CD14-positive monocyte (primary cell): ENCODE measurements at places on chromosomes 11 and 22.

DNA sequence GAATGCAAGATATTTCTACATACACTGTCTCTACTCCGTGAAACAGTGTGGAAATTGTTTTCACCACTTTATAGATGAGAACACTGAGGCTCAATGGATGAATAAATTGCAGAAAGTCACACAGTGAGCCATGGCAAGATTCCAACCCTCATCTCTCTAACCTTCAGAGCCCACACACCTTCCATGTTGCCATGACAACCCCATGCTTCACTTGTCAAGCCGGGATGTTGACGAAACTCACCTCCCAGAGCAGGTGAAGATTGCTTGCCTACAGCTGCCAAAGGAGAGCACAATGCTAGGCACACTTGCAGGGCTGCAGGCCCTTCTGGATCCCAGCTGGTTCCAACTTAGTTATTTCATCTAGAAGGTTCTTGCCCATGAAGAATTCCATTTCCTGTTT, 71.4 kb upstream of the SEZ6L start:
- H3K27ac ChIP-seq: no peak overlapping the region
- H3K27me3 ChIP-seq: no peaks in the 10 kb centered on the region
- H3K36me3 ChIP-seq: no peaks in the 10 kb centered on the region
- H3K4me3 ChIP-seq: no peak overlapping the region
- no peak for DNase-seq

- no peak overlapping the region for H3K4me3 ChIP-seq
- no peaks in the 10 kb centered on the region for H3K4me1 ChIP-seq
- H3K27me3 ChIP-seq: no peaks in the 10 kb centered on the region
- no peak for DNase-seq
- no peaks in the 10 kb centered on the region for H3K36me3 ChIP-seq
- no peak overlapping the region for H3K27ac ChIP-seq
These were observed 136.3 kb downstream of the ARHGAP42 start for GRCh38 chr11:100823360-100823759.

- H3K4me3 ChIP-seq: no peak overlapping the region
- no peaks in the 10 kb centered on the region for H3K36me3 ChIP-seq
- no peak overlapping the region for H3K27ac ChIP-seq
- no peaks in the 10 kb centered on the region for H3K27me3 ChIP-seq
- DNase-seq: no peak
- H3K4me1 ChIP-seq: peaks cover 11% of the 10 kb centered on the region
These were observed 53.8 kb upstream of the PRR5 start for GRCh38 chr22:44648085-44648820.

- no peaks in the 10 kb centered on the region for H3K4me1 ChIP-seq
- no peaks in the 10 kb centered on the region for H3K27me3 ChIP-seq
- no peak for DNase-seq
- H3K4me3 ChIP-seq: no peak overlapping the region
These were observed 5.9 kb upstream of the MMP3 start for GRCh38 chr11:102849311-102849710.

DNA sequence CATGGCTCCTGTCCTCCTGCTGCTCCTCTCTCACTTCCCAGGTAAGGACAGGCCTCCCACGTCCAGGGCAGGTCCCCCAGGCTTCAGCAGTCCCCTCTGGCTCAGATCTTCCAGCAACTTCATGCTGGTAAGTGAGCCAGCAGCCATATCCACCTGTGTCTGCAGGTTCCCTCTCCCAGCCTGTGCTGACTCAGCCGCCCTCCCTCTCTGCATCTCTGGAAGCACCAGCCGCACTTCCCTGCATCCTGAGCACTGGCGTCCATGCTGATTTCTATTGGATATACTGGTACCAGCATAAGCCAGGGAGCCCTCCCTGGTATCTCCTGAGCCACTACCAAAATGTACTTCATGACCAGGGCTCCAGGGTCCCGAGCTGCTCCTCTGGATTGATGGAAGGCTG, 19.0 kb downstream of the RFPL3 start:
- no peak overlapping the region for H3K4me3 ChIP-seq
- H3K27ac ChIP-seq: no peak overlapping the region
- H3K4me1 ChIP-seq: no peaks in the 10 kb centered on the region
- H3K27me3 ChIP-seq: no peaks in the 10 kb centered on the region

DNA sequence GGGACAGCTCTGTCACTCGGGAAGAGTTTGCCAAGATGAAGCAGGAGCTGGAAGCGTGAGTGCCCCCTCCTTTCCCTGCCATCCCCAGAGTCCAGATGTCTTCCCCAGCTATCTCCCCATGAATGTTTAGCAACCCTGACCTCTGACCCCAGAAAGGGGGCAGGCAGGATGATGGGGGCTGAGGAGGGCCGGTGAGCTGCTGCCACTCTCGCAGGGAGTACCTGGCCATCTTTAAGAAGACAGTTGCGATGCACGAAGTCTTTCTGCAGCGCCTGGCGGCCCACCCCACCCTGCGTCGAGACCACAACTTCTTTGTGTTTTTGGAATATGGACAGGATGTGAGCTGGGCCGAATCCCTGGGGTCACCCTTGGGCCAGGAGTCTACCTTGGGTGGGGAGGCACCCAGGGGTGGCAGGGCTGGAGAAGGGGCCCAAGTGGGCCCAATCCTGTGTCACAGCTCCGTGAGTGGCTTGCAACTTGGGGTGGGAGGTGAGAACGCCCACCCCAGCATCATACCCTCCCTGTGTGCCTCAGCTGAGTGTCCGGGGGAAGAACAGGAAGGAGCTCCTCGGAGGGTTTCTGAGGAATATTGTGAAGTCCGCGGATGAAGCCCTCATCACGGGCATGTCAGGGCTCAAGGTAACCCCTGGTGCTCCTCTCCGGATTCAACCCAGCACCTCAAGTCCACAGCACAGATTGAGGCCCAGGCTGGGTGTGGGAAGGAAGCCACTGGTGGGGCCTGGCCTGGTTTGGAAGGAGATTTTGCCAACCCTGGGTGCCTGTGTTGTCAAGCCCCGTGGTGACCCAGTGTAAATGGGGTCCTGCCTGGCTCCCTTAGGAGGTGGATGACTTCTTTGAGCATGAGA, 7.5 kb downstream of the CFL1 start:
- H3K4me3 ChIP-seq: no peak overlapping the region
- DNase-seq: no peak
- H3K27me3 ChIP-seq: no peaks in the 10 kb centered on the region
- H3K36me3 ChIP-seq: peaks cover 35% of the 10 kb centered on the region
- H3K27ac ChIP-seq: no peak overlapping the region

GRCh38 chr11:35146711-35147110, 7.7 kb downstream of the CD44 start:
- peak; percentile 61 for DNase-seq
- no peak overlapping the region for H3K4me3 ChIP-seq
- peak overlapping the region; percentile 98 for H3K27ac ChIP-seq
- H3K4me1 ChIP-seq: peaks cover 48% of the 10 kb centered on the region
- no peaks in the 10 kb centered on the region for H3K27me3 ChIP-seq
